Ascending aorta (tissue), 2 donors: ENCODE measurements at places on chromosomes 4 and X. TPM values are rescaled to one million over a fixed set of nuclear protein-coding genes. Genes with fewer than 3 reads are reported as not detected.
A peak's percentile ranks its signal among the peaks of the same experiment; 100 is the strongest.

DNA sequence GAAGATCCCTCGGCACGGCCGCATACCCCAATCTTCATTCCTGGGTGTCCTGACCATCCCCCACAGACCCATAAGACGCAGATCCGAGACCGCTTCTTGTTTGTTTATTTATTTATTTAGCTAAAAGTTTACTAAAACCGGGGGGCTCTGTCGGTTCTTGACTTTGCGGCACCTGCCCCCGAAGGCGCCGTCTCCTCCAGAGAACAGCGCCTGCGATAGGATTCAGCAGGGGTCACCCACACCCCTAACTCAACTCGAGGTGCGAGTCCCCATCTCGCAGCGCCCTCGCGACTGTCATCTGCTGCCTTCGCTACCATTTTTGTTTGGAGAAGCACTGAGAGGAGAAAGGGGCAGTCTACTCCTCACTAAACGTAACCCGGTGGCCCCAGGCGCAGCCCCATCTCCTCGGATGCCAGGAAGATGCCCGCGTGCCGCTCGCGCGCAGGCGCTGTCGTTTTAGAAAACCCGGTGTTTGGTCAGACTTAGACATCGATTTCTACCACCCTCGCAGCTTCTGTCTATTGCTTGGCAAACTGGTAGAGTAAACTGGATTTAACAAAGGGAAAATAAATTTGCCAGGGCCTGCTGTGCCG lies 18.9 kb upstream of the GPR101 start:
- H3K4me3 ChIP-seq = peak overlapping the region; percentile 57
- no peaks in the 10 kb centered on the region for H3K36me3 ChIP-seq
- H3K27me3 ChIP-seq = no peaks in the 10 kb centered on the region
- no peak overlapping the region for H3K27ac ChIP-seq
- no peaks in the 10 kb centered on the region for H3K4me1 ChIP-seq
- no peak for DNase-seq

DNA sequence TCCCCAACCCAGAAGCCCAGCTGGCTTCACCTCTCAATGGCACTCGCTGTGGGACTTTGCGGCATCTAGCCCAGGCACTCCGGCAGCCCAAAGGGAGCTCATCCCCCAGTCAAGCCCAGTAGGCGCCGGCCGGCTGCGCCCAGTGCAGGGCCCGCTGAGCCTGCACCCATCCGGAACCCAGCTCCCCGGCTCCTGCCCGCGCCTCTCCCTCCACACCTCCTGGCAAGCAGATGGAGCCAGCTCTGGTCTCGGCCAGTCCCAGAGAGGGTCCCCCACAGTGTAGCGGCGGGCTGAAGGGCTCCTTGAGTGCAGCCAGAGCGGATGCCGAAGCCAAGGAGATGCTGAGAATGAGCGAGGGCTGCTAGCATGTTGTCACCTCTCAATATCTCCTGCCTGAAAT lies 116.8 kb upstream of the UGT8 start:
- H3K4me1 ChIP-seq = no peaks in the 10 kb centered on the region
- no peaks in the 10 kb centered on the region for H3K27me3 ChIP-seq
- H3K27ac ChIP-seq = no peak overlapping the region
- H3K36me3 ChIP-seq = no peaks in the 10 kb centered on the region
- no peak for DNase-seq
- no peak overlapping the region for H3K4me3 ChIP-seq

DNA sequence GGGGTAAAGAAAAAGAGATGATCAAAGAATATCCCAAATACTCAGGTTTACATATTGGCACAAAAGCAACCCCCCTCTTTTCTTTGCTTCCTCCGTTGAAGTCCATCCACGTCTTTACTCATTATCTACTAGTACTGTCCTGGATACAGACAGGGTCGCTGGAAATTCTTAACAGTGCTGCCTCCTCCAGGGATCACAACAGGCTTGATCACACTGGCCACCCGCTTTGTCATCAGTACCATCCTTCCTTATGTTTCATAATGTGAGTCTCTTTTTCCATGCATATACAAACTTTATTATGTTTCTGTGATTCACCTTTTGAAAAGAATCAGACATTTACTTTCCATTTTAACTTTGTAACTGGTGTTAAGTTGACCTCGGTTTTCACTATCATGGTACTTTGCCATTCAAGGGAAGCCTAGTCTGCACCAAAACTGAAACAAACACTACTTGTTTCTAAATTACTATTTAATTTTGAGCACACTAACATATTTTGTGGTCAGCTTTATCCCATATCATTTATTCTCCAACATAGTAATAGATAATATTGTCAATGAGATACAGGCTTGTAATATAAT lies 387.5 kb upstream of the PPP1R2C start:
- H3K4me1 ChIP-seq = no peaks in the 10 kb centered on the region
- no peak overlapping the region for H3K4me3 ChIP-seq
- no peak for DNase-seq
- no peak overlapping the region for H3K27ac ChIP-seq
- no peaks in the 10 kb centered on the region for H3K36me3 ChIP-seq
- no peaks in the 10 kb centered on the region for H3K27me3 ChIP-seq

DNA sequence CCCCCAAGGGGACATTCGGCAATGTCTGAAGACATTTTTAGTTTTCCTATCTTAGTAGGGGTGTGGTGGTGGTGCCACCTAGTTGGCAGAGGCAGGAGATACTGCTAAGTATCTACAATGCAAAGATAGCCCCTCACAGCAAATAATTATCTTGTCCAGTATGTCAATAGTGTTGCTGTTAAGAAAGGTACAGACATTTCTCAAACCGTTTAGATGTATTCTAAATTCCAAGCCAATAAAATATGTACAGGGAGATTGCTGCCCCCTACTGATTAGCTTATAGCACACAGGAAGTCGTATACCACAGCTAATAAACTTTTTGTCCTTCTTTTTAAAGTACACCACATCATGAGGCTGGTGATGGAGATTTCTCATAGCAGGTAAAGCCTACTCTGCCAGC lies 260.5 kb downstream of the TMA16 start:
- H3K27me3 ChIP-seq = no peaks in the 10 kb centered on the region
- no peaks in the 10 kb centered on the region for H3K36me3 ChIP-seq
- DNase-seq = no peak
- H3K27ac ChIP-seq = no peak overlapping the region

BANK1 gene
- not detected for total RNA-seq

DNA sequence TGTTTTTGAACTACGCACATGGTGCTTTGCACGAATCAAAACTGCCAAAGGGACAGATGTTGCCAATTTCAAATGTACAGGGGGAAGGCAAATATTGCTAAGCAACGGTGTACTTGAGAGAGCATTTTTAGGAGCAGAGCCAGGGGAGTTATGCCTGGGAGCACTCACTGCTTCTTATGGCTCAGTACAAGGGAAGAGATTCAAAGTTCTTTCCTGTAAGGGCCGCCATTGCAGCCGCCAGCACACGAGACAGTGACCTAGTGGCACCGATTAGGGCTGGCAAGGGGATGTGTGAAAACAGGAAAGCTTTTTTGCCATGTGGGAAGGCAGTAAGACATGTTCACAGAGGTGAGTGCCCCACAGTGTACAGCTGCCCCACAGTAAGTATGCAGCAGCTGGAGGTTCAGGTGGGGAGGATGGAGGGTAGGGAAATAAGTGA lies 133.8 kb downstream of the AFF1 start:
- H3K27me3 ChIP-seq = no peaks in the 10 kb centered on the region
- no peak overlapping the region for H3K4me3 ChIP-seq
- no peak for DNase-seq
- no peak overlapping the region for H3K27ac ChIP-seq
- H3K4me1 ChIP-seq = peaks cover 12% of the 10 kb centered on the region
- no peaks in the 10 kb centered on the region for H3K36me3 ChIP-seq

DNA sequence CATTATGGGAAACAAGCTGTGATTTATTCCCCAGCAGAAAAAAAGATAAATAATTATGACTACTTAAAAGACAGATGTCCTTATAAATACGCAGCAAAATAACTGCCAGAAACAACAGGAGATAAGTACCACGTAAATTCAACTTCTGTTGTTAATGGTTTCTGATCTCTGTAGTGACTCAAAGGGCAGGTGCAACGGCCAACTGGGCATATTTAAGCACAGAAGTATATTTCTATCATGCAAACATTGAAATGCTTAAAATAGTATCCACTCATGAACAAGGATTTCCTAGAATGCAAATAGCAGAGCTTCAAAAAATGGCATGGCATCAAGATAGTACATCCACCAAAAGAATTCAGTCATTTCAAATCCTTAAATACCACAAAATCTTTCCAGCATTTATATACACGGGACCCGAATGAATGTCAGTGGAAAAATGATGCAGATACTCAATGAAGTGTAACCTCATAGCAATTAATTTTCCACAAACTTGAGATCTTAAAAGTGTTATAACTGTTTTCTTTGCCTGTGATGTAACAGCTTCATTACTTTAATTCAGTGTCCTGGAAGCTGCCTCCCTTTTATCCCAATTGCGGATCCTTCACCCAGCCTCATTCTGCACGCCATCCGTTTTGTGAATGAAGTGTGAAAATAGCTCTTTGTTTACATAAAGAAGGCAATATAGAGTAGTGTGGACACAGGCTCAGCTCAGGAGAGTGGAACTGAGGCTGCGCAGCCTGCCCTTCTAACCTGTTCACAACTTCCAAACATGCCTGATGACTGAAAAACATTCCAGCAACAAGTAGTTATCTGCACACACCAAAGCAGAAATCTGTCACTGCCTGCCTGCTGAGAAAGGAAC lies 10.2 kb downstream of the PDGFC start:
- no peaks in the 10 kb centered on the region for H3K36me3 ChIP-seq
- no peaks in the 10 kb centered on the region for H3K27me3 ChIP-seq
- no peak for DNase-seq
- H3K4me1 ChIP-seq = peaks cover 8% of the 10 kb centered on the region

DNA sequence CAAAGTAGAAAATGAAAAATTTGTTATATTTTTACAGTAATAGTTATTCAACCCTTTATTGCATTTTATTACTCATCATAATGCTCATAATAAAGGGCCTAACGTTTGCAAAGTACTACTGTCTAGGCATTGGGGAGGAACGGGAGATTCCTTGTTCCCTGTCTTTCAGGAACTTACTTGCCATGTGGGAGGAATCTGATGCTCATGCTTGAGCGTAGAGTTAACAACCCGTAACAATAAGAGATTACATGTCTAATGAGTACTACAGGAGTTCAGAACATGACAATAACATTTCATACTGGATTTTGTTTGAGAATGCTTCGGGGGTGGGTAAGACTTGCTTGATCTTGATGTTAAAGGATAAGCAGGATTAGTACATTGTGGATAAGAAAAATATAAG lies 2.9 kb downstream of the CCSER1 start:
- H3K27me3 ChIP-seq = no peaks in the 10 kb centered on the region
- no peak overlapping the region for H3K4me3 ChIP-seq
- H3K4me1 ChIP-seq = no peaks in the 10 kb centered on the region
- H3K27ac ChIP-seq = no peak overlapping the region
- H3K36me3 ChIP-seq = no peaks in the 10 kb centered on the region

REELD1 gene
- total RNA-seq = not detected

STBD1 gene
- 19.9 TPM for total RNA-seq

- no peak overlapping the region for H3K4me3 ChIP-seq
- no peak for DNase-seq
- H3K27me3 ChIP-seq = no peaks in the 10 kb centered on the region
- no peak overlapping the region for H3K27ac ChIP-seq
- no peaks in the 10 kb centered on the region for H3K4me1 ChIP-seq
These were observed 57.4 kb upstream of the PITX2 start for GRCh38 chr4:110680265-110680664.
